ENCODE measurements at places on chromosomes 6 and 20. TPM values are rescaled to one million over a fixed set of nuclear protein-coding genes. Genes with fewer than 3 reads are reported as not detected.

GRCh38 chr6:321158-321438 lies 28.8 kb downstream of the DUSP22 start:
- no peak for DNase-seq
- H3K4me3 ChIP-seq: no peak overlapping the region
- H3K27ac ChIP-seq: no peak overlapping the region
- H3K36me3 ChIP-seq: no peaks in the 10 kb centered on the region
- peaks cover 13% of the 10 kb centered on the region for H3K4me1 ChIP-seq
- H3K27me3 ChIP-seq: no peaks in the 10 kb centered on the region

DNA sequence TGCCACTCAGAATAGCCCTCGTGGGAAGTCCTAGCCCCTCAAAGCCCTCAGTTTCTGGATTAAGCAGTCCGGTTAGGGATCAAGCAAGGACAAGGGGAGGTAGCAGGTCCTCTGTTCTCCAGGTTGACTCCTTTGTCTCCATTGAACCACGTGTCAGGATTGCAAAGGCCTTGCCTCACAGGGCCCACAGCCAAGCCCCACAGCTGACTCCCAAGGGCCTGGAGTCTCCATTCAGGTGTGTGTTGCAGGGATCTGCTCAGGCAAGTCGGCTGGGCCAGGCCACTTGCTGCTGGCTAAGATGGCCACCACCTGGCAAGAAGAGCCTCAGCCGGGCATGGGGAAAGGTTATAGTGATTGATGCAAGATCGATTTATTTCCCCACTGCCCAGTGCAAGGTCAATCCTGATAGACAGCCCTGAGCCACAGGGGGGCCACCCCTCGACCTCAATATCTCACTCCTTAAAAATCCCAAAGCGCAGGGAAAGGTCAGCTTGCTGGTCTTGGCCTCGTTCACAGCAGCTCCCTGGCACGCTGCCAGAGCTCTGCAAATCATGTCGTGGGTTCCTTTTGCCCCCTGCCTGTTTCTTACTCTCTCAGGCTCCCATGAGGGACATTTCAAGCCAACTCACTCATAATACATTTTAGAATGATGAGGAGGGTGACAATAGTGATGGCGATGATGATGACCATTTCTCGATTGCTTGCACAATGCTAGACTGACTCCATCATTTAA lies 75.9 kb downstream of the EDN3 start:
- no peak overlapping the region for H3K27ac ChIP-seq
- no peak overlapping the region for H3K4me3 ChIP-seq
- H3K4me1 ChIP-seq: no peaks in the 10 kb centered on the region
- DNase-seq: no peak

- H3K4me3 ChIP-seq: no peak overlapping the region
- H3K36me3 ChIP-seq: no peaks in the 10 kb centered on the region
- DNase-seq: no peak
Observed at GRCh38 chr6:28945349-28945748, 21.6 kb upstream of the TRIM27 start.

- H3K27ac ChIP-seq: no peak overlapping the region
- H3K36me3 ChIP-seq: no peaks in the 10 kb centered on the region
- H3K4me3 ChIP-seq: no peak overlapping the region
- no peaks in the 10 kb centered on the region for H3K27me3 ChIP-seq
- DNase-seq: no peak
- no peaks in the 10 kb centered on the region for H3K4me1 ChIP-seq
Observed at GRCh38 chr6:79438030-79438429, 99.2 kb downstream of the LCA5 start.

DNA sequence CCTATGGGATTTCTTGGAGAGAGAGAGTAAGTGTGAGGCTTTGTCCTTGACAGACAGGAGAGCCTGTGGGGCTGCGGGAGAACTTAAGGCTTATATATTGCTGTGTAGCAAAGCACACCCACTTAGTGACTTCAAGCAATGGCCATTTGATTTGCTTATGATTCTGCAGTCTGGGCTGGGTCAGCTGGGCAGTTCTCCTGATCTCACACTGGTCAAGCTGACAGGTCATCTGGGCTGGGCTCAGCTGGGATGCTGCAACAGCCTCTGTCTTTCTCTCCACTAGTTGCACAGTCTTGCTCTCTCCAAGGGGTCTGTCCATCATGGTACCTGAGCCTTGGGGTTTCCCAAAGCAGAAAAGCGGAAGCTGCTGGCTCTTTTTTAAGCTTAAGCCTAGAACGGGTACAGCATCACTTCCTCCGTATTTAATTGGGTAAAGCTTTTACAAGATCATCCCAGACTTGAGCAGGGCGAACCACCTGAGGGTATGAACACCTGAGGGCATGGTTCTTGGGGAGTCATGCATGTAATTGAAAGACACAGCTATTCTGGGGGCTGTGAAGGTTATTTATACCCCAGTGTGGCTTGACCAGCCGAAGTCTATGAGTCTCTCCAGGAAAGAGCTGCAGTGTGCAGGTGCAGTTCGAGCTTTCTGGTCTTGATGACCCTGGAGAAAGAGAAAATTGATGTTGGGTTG lies 13.3 kb upstream of the GGTLC1 start:
- no peaks in the 10 kb centered on the region for H3K27me3 ChIP-seq
- no peak overlapping the region for H3K27ac ChIP-seq
- no peak overlapping the region for H3K4me3 ChIP-seq
- no peak for DNase-seq

- no peak overlapping the region for H3K4me3 ChIP-seq
- no peaks in the 10 kb centered on the region for H3K27me3 ChIP-seq
- H3K36me3 ChIP-seq: no peaks in the 10 kb centered on the region
- DNase-seq: no peak
- H3K27ac ChIP-seq: no peak overlapping the region
- no peaks in the 10 kb centered on the region for H3K4me1 ChIP-seq
Observed at GRCh38 chr6:49732781-49733180, 11.4 kb downstream of the CRISP3 start.

DNA sequence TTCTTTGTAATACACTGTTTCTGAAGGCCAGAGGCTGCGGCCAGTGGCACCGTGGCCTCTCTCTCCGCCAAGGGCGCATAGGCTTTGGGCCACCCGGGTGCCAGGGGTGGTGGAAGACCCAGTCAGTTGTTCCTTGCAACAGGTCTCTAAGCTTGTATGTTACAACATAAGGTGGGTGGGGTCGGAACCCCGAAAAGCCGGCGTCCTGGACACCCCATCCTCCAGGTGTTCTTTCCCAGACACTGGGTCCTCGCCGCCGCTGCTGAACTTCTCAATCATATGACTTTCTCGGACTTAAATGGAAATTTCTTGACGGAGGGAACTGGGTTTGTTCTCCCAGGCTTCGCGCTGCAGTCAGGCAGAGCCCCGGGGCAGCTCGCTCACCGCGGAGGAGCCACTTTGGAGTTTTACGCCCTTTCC lies 983 bp upstream of the KCNQ5 start:
- H3K27ac ChIP-seq: no peak overlapping the region
- H3K27me3 ChIP-seq: peaks cover 70% of the 10 kb centered on the region
- peak overlapping the region; percentile 84 for H3K4me3 ChIP-seq
- DNase-seq: peak; percentile 27
- H3K36me3 ChIP-seq: no peaks in the 10 kb centered on the region

The CLDN20 gene
- polyA plus RNA-seq: 0.17 TPM
